ENCODE measurements at places on chromosomes 1 and 21.
A peak's percentile ranks its signal among the peaks of the same experiment; 100 is the strongest.

DNA sequence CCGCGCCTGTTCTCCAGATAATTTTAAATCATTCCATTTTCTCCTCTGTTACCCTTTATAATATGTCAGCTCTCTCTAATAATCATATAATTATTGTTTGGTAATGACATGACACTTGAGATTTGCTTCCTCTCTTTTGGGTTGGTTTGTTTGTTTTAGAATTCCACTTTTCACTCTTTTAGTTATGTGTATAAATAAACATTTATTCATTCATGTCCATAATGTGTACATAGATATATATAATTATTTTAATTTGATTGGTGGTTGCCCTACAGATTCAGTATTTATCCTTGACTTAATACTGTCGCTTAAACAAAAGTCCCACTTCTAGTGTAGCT is 93.4 kb upstream of the FMN2 start:
- no peak for DNase-seq

- DNase-seq: no peak
These were observed 26.6 kb downstream of the SLX9 start for GRCh38 chr21:44966135-44967081.

- no peak for DNase-seq
These were observed 749 bp downstream of the FAM163A start for GRCh38 chr1:179743679-179744400.

DNA sequence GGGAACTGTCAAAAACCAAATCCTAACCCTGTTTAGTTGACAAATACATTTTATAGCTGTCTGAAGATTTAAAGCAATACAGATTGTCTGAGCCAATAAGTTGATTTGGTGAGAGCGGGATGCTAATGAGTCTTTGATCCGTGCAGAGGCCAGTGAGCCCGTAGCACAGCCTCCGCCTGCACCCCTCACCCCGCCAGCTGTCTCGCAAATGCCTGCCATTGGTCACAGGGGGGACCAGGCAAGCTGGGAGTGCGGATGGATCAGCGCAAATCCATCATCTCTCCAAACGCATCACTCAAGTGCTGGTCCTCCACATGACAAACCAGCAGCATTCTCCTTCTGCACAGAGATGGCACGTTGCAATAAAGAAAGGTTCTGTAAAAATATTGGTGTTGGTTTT is 51.0 kb downstream of the ZBTB18 start:
- no peak for DNase-seq

DNA sequence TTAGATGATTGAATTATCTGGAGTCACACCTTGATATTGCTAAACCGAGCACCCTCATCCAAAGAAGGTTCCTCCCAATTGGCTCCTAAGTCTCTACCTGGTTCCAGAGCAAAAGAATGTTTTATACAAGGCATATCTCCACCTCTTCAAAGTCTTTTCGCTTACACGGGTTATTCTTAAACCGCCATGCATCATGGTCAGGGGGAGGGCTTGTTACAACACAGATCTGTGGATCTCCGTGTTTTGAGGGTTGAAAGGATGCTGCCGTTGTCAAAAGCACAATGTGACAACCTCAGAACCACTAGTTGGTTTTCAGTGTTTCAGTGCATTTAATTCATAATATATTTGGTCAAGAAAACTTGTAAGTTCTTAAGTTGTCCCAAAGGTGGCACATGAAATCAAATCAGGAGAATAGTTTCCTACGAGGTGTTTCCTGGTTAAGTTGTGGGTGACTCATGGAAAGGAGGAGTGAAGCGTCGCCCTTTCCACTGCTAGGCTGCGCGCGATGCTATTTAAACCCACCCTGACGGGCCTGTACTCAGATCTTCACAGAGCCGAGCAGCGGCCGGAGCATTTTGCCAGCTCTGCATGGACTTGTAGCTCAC is 1531.6 kb upstream of the TPTE start:
- peak; percentile 64 for DNase-seq

GRCh38 chr1:20742671-20743070 is 10.2 kb upstream of the SH2D5 start:
- DNase-seq: no peak

GRCh38 chr1:175580841-175581240 is 162.6 kb downstream of the TNR start:
- no peak for DNase-seq

DNA sequence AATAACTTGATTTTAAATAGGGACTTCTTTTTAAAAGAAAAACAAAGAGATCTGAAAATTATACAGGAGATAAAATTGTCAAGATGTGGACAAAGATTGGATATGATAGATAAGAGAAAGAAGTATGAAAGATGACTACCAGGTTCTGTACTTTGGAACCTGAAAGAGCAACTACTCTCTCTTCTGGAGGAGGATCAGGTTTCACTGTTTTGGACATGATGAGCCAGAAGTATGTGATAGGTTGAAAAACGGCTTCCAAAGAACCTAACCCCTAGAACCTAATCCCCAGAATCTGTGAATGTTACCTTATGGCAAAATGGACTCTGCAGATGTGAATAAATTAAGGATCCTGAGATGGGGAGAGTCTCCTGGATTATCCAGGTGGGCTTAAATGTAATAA is 26.2 kb downstream of the RSBN1 start:
- no peak for DNase-seq

DNA sequence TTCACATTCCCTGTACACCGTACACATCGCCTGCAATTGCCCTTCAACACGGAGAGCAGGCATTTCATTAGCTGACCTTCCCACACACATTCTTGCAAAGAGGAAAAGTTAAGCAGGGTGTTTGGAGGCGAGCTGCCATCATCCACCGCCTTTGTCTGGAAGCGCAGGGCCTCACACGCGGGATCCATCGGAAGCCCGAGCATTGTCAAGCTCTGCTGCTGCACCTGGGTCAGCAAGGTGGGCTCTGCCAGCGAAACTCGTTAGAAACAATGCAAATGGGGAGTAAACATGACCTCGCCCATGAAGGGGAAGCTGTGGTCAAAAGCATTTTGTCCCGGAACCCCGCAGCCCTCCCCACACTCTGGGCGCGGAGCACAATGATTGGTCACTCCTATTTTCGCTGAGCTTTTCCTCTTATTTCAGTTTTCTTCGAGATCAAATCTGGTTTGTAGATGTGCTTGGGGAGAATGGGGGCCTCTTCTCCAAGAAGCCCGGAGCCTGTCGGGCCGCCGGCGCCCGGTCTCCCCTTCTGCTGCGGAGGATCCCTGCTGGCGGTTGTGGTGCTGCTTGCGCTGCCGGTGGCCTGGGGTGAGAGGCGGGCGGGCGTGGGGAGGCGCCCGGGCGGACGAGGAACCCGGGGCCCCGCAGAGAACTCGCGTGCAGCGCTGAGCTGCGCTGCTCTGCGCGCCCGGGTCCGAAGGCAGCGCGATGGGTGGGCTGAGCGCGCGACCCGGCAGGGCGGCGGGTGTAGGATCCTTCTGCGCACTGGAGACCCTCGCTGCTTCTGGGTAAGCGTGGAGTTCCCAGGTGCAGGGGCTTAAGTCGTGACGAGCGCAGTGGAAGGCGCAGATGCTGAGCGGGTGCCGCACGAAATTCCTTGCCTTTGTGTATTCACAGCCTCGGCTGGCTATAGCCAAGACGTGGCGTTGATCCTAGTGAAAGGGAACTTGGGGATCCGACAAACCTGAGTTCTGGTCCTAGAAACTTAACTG is at the start of gene CR1:
Gene CR1, plus strand, starts transcription at position 357 of the 992 bp plus-strand sequence. Its CDS starts 111 bp downstream, at position 468.
- peak; percentile 48 for DNase-seq

GRCh38 chr1:38242506-38242905 is 195.9 kb upstream of the POU3F1 start:
- DNase-seq: no peak

DNA sequence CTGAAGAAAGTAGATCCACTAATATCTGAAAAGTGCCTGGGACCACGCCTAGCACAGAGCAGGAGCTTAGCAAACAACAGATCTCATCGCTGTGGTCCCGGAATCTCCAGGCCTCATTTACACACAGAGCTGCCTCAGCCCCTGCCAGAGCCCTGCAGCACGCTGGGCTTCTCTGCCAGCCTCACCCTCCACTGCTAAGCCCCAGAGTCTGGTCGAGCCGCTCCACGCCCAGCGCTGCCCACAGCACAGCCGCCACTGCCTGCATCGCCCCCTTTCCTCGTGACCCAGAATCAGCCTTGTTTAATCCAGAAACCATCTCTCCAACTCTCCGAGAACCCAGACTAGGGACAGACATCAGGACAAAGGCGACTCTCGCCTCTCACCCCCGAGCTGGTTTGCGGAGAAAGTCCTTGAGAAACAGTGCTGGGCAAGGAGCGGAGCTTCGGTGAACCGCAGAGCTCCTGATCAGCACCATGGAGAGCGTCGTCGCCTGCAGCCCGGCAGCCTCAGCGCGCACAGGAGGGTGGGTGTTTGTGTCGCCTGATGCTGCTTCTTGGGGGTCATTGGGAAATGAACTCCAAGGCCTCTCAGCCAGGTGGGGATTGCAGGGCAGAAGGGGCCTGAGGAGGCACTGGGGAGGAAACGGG is 145.1 kb downstream of the NPHP4 start:
- no peak for DNase-seq

- DNase-seq: no peak
These were observed 116.0 kb upstream of the ZNHIT6 start for GRCh38 chr1:85824066-85824840.

DNA sequence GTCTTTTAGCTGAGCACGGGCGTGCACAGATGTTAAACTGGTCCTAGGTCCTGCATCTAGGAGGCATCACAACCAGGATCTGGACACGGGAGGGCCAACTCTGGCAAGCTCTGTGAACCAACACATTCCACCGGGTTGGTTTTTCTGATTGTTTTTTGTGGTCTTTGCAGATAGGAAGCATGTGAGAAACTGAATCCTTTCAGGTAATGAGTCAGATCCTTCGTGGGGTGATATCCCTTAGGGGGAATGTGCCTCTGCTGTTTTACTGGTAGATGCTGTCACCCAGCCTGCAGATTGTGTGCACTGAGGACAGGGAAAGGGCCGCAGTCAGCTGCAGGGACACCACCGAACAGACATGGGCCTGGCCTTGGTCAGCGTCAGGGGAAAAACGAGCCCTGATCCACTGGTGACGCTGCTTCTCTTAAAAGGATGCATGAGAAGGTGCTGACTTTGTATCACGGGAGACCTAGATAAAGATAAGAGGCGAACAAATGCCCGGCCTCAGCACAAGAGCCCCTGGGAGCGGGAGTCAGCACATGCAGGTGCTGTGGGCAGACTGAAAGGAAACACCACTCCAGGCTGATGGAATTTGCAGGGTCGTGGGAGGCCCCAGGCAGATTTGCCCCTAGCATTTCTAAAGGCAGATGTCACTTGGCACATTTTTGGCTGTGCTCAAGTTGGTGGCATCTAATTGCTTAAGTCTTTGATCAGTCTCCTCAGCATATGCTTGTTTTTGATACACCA is 51.1 kb downstream of the DOP1B start:
- no peak for DNase-seq

- no peak for DNase-seq
These were observed 32.4 kb upstream of the ENO1 start for GRCh38 chr1:8910914-8911313.

DNA sequence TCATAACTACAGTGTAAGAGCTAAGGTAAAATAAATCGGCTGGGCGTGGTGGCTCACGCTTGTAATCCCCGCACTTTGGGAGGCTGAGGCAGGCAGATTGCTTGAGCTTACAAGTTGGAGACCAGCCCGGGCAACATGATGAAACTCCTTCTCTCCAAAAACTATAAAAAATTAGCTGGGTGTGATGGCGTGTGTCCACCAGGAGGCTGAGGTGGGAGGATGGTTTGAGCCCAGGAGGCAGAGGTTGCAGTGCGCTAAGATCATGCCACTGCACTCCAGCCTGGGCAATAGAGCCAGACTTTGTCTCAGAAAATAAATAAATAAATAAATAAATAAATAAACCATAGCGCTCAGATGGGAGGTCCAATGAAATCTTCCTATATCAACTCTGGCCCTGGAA is 16.7 kb upstream of the FAM110D start:
- DNase-seq: no peak

GRCh38 chr1:12230549-12231275 is 882 bp downstream of the VPS13D start:
- DNase-seq: peak; percentile 41

- no peak for DNase-seq
These were observed 67.8 kb downstream of the SIK1 start for GRCh38 chr21:43358940-43359822.

DNA sequence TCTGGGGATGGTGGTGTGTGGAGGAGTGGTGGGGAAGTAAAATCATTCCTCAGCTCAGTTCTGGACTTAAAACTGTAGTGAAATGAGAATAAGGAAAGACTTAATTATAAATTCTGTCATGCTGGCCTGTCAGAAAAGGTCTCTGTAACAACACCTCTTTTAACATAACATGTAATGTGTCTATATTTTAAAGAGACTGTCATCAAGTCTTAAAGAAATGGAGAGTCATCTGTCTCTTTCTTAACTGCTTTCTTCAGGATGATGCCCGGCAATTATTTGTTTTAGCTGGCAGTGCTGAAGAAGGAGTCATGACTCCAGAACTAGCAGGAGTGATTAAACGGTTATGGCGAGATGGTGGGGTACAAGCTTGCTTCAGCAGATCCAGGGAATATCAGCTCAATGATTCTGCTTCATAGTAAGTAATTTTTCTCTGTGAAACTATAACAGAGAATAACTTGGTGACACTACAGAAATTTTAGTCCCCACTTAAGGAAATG is 30.6 kb downstream of the GNAI3 start:
- no peak for DNase-seq

DNA sequence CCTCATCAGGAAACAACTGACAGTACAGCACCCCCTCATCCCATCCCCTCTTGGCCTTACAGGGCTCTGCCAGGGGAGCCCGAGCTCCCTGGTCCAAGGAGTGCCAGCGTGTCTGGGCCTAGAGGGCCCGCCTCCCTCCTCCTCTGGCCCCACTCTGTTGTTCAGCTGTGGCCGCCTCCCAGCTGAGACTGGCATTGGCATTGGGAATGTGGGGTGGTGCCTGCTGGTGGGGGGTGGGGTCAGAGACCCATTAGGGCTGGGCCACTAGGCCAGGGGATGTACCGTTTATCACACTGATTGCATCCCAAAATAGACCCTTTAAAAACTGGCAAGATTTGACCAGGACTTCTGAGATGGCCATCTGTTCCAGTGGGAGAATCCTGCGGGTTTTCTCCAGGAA is 1.4 kb downstream of the LDLRAP1 start:
- DNase-seq: no peak

- DNase-seq: no peak
These were observed 32.7 kb downstream of the ADSS2 start for GRCh38 chr1:244419024-244419423.

- DNase-seq: peak; percentile 98
These were observed 3.3 kb upstream of the LSM10 start for GRCh38 chr1:36400825-36401601.
